Fibroblast of skin of left biceps (primary cell): ENCODE measurements at places on chromosomes 12 and 14.
A peak's percentile ranks its signal among the peaks of the same experiment; 100 is the strongest.

DNA sequence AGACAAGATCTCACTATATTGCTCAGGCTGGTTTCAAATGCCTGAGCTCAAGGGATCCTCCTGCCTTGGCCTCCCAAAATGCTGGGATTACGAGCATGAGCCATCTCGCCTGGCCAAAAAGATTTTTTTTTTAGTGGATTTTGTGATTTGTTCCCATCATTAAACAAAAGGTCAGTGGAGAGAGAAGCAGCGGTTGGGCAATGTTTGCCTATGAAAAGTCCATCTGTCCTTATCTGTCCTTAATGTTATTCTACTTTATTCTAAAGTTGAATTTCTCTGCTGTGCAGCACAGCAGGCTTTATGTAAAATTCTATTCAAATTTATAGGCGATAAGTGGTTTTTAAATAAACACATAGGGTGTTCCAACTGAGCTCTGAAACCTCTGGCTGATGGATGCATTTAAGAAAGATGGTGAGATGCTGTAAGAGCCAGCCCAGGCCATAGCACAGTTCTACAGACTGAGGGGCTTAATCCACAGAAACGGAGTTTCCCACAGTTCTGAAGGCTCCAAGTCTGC, 18.8 kb downstream of the HCAR2 start:
- DNase-seq = no peak

DNA sequence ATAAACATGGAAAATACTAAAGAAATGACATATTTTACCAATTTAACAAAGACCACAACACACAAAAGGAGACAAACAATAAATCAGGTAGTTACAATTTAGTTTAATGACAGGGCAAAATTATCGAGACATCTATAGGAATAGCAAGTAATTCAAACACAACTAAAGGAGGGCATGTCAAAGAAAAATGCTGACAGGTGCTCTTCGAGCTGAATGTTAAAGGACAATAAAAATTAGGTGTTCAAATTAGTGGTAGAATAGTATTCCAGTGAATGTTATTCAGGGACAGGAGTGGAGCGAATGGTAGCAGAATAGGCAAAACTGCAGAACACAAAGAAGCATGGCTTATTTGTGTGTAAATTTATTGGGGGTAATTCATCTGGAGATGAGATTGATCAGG, 1004.3 kb upstream of the FBXO33 start:
- DNase-seq = no peak

GRCh38 chr14:80959496-80959895, 4.1 kb downstream of the TSHR start:
- DNase-seq = no peak

GRCh38 chr12:16189849-16190248, 87.6 kb downstream of the SLC15A5 start:
- DNase-seq = no peak

- DNase-seq = no peak
These were observed 70.3 kb downstream of the SPPL3 start for GRCh38 chr12:120833849-120834248.

DNA sequence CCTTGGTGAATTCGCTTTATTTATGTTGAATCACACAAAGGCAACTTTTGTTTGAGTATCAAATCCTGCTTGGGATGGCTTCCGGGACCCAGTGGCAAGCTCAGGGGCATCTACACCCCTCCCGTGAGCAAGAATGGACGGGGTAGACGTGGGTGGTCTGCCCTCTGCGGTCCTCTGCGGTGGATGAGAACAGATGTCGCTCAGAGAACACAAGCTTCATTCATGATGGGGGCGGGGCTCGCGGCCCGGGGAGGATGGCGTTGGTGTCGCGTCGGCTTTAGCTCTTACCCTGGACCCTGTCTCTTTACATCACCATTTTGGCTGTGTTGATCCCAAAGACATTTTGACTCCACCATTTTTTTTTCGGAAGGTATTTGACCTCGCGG, 158.5 kb upstream of the RTL1 start:
- DNase-seq = no peak

- DNase-seq = peak; percentile 92
These were observed 44.3 kb downstream of the KRT80 start for GRCh38 chr12:52147367-52147963.

- DNase-seq = no peak
These were observed 89.4 kb upstream of the GARIN6 start for GRCh38 chr12:99558109-99558508.

DNA sequence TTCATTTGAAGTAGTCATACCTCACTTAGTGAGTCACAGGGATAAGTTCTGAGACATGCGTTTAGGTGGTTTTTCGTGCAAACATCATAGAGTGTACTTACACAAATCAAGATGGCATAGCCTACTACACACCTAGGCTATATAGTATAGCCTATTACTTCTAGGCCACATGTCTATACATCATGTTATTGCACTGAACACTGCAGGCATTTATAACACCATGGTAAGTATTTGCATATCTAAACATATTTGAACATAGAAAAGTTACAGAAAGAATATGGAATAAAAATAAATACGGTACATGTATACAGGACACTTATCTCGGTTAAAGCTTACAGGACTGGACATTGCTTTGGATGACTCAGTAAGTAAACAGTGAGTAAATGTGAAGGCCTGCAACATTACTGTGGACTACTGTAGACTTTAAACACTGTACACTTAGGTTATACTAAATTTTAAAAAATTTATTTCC, 670.6 kb downstream of the SLC16A7 start:
- DNase-seq = no peak

- DNase-seq = no peak
These were observed 179.2 kb downstream of the CCDC91 start for GRCh38 chr12:28369483-28369882.

- DNase-seq = no peak
These were observed 507.3 kb upstream of the RGS6 start for GRCh38 chr14:71424941-71425340.

GRCh38 chr12:14289601-14290000, 75.9 kb upstream of the ATF7IP start:
- DNase-seq = no peak

GRCh38 chr14:55303691-55304145, 32.5 kb downstream of the FBXO34 start:
- DNase-seq = peak; percentile 3

DNA sequence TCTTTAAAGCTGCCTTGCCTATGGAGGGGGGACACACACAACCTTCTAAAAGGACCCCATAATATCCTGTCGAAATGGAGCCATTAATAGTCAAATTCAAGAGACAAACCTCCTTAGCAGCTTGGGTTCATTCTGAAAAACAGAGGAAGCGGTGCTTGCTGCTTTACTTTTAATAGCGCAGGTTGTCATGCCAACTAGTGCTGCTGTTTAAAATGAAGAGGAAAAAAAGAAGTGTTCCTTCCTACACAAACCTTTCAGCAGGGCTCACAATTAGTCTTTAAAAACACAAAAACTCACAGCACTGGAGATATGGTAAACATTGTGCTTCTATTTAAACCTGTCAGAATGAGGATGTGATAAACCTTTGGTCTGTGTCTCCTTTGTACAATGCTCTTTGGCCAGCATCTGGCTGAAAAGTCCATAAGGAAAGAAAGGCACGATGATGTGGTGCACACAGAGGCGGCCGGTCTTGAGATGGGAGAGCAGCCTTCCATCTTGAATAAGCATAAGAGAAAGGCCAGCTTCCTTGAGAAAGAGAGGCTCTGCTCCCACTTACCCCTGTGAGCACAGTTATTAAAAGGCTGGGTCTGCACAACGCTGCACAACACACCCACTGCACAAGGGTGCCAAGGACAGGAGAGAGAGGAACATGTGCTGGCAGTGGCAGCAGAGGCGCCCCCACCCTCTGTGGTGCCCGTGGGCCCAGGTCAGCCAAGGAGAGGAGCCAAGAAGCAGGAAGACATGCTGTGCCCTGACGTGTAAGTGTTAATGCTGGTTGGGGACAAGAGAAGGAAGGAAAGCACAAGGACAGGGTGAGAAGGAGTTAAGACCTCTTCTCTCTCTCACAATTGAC, 144.6 kb downstream of the TTC7B start:
- DNase-seq = no peak

GRCh38 chr14:34935488-34935887, 47.3 kb upstream of the SRP54 start:
- DNase-seq = no peak

- no peak for DNase-seq
These were observed 73.8 kb downstream of the TTC6 start for GRCh38 chr14:37669242-37669641.

DNA sequence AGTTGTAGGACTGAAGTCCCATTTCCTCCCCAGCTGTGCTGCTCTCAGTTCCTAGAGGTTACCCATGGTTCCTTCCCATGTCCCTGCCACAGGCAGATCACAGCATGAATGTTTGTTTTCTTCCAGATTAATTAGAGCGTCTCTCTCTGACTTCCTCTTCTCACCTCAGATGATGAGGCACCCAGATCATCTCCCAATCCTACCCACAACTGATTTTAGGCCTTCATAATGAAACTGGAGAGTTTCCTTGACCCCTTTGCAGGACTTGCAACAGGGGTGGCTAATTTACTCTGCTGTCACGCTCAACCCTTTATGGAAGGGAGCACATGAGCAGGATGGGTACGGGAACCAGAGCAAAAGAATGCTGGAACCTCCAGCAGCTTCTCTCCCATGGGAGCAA, 32.1 kb upstream of the TXNRD1 start:
- DNase-seq = no peak

DNA sequence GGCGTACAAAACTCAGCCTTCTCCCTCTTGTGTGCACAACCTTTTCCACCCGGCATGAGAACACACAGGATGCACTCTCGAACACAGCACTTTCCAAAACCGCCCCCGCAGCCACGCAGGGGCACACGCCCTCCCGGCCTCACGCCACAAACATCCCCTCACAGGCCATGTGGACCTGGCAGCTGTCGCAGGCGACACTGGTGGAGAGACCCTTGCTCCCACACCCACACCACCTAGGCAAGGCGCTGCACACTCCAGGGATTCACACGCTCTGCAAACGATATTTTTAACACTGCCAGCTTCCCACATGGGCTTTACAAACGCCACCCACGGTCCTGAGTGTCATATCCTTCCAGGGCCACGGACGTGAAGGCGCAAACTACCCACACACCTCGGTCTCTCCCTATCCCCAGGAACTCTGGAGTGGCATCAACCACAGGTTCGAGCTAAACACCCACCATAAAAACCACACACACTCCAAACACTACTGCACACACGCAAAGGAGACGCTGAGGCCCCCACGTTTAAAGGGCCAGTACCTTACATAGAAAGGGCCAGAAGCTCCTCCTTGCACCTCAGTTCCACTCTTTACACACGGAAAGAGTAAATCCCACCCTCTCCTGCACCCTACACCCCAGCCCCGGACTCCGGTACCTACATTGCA, 12.4 kb upstream of the ITGB7 start:
- DNase-seq = no peak

DNA sequence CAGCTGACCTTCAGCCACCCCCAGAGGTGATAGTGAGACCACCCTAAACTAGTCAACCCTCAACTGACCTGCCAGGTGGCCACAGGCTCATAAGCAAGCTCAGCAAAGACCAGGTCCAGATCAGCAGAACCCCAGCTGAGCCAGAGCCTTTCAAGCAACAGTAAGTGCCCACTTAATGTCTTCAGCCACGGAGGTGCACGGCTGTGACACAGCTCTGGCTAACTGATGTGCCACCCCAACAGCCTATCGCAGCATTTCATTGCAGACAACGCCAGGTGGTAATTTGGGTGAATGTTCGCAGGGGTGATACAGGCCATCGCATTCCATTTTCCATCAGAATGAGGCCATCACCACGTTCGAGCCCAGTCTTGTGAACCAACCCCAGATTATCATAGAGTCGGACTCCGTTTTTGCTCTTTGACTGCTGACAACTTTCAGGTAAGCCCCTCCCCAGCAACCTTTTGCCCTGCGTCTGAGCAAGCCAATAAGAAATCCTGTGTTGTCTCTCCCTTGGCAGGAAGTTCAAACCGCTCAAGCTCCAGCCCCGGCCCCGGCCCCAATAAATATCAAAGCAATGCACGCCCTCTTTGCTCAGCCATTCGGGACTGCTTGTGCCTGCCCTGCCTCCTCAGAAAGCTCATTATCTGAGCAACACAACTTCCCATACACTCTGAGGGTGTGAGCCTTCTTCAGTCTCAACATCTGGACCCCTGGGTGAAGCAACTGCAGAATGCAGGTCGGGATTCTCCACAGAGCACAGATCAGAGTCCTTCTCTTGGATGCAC, 44.4 kb downstream of the JAG2 start:
- no peak for DNase-seq

DNA sequence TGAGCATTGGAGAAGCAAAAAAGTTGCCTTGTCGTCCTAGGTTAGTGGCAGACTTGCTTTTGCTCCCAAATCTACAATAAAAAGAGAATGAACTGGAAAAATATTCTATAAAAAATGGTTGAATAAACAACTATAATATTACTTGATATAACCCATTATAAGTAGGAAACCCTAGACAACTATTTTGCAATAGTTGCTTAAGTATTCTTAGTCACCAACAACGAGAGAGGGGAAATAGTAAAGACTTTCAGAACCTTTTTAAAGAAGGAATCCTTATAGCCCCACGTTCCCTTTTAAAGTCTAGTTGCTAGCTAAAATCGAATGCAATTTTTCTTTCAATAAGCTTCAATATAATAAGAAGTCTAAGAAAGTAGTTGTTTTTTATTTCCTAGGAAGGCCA, 17.5 kb downstream of the AQP6 start:
- DNase-seq = no peak

- no peak for DNase-seq
These were observed 8.7 kb downstream of the SLC11A2 start for GRCh38 chr12:51017452-51017851.
